Ovary (tissue), 10 donors: ENCODE measurements at places on chromosomes 2 and 18. TPM values are rescaled to one million over a fixed set of nuclear protein-coding genes. Genes with fewer than 3 reads are reported as not detected.

Gene ANO7
- 0.87 TPM for polyA plus RNA-seq

Gene IL36A
- polyA plus RNA-seq = not detected

Gene CLEC4F
- polyA plus RNA-seq = 0.50 TPM

Gene RAD51AP2
- 0.05 TPM for polyA plus RNA-seq

Gene TRIM43
- not detected for polyA plus RNA-seq

Gene ADRA2B
- polyA plus RNA-seq = 1.8 TPM

Gene ST6GAL2
- 0.76 TPM for polyA plus RNA-seq

Gene GPBAR1
- polyA plus RNA-seq = 2.8 TPM
